ENCODE measurements at places on chromosomes 7 and 10. TPM values are rescaled to one million over a fixed set of nuclear protein-coding genes. Genes with fewer than 3 reads are reported as not detected.

DNA sequence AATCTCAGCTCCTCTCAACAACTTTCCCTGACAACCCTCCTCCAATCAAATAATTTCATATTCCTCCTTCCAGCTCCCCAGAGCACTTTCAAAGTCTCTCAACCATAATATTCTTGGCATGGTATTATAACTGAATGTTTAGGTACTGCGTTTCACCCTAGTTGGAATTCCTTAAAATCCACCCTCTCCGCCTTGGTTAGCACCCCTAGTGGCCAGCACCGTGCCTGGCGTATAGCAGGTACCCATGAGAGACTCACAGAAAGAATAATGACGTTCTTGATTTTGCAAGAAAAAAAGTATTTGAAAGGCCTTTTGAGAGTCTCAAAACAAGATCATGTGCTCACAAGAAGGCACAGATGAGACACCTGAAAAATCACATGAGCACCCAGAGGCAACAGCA lies 50.9 kb downstream of the GLI3 start:
- DNase-seq: no peak

The CLRN3 gene
- polyA plus RNA-seq: 0.07 TPM

- no peak for DNase-seq
Observed at GRCh38 chr7:112152186-112152585, 54.0 kb downstream of the DOCK4 start.

DNA sequence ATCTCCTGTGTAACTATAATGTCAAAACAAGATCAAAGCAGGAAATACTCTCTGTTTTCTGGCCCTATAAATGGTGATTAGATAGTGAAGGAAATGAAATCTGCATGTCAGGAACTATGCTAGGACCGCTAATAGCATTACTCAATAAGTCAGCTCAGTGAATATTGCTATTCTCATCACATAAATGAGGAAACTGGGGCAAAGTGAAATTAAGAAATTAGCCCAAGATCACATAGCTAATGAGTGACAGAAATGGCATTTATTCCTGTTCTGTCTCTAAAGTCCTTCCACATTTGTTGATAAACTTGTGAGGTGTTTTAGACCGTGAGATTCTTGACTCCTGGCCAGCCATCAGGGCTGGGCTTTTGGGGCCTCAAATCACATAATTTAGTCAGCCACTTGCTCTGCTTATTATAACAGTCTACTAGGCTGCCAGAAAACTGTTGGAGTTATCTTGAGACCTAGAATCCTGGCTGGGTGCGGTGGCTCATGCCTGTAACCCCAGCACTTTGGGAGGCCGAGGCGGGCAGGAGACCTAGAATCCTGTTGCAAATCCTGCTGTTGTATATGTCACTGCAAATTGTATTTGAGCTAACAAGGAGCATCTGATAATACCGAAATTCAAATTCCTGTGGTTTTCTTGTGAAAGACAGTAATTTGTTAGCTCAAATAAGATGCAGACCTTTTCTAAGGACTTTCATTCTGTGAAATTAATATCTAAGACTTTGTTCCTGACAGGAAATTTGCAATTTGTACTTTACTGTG lies 66.5 kb upstream of the SHTN1 start:
- no peak for DNase-seq

- DNase-seq: no peak
Observed at GRCh38 chr7:16293669-16294425, 127.5 kb downstream of the CRPPA start.

The STEAP1 gene
- 23.6 TPM for polyA plus RNA-seq

The PDZD7 gene
- polyA plus RNA-seq: 0.41 TPM

DNA sequence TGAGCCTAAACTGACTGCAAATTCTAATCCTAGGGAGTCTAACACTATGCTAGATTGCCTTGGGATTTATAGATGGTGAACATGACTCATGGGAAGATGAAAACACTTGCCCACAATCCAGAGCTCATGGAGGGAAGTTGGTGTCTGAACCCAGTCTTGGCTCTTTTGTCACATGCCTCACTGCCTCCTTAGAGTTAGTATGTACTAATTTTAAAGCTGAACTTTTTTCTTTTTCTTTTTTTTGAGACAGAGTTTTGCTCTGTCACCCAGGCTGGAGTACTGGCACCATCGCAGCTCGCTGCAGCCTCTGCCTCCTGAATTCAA lies 14.4 kb downstream of the MRPL32 start:
- no peak for DNase-seq

DNA sequence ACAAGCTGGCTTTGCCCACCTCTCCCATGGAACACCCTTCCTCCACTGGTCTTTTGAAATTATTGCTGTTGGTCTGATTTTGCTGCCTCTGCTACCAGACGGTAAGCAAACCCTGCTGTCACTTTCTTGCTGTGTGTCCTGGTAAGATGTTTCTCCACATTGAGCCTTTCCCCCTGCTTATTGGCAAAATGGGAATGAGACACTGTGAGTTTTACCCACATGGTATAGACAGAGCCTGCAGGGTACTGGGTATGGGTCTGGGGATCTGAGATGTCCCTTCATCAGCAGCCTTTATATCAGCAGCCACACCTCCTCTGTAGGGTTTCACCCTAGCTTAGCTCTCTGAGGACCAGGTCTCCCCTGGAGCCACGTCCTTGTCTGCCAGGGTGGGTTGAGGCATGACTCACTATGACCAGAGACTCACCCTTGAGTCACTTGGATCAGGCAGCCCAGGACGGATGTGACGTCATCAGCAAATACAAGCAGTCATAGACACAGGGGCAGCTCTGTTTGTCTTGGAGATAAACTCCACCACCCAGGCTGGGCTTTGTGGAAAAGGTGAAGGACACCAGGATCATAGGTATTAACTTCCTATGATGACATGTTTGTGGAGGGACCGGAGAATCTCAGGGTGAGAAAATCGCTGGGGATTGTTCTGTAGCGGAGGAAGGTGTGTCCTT lies 17.9 kb upstream of the BAIAP2L1 start:
- peak; percentile 86 for DNase-seq

The TUBB8 gene
- 0.18 TPM for polyA plus RNA-seq

The FGFBP3 gene
- 0.11 TPM for polyA plus RNA-seq

GRCh38 chr7:127571741-127572505 lies 13.5 kb downstream of the GCC1 start:
- DNase-seq: no peak

- DNase-seq: no peak
Observed at GRCh38 chr7:127530148-127530547, 55.2 kb downstream of the GCC1 start.

- no peak for DNase-seq
Observed at GRCh38 chr7:36571190-36571560, 153.1 kb downstream of the AOAH start.

The SLC35G1 gene
- polyA plus RNA-seq: 2.5 TPM
